Astrocyte of the cerebellum (primary cell): ENCODE measurements at places on chromosomes 4 and X.

- no peak for DNase-seq
These were observed 152.1 kb downstream of the ADGRA3 start for GRCh38 chr4:22363787-22364186.

GRCh38 chrX:39716802-39717540, 380.8 kb downstream of the BCOR start:
- DNase-seq, result no peak

GRCh38 chr4:47784222-47784621, 53.6 kb downstream of the CORIN start:
- no peak for DNase-seq

DNA sequence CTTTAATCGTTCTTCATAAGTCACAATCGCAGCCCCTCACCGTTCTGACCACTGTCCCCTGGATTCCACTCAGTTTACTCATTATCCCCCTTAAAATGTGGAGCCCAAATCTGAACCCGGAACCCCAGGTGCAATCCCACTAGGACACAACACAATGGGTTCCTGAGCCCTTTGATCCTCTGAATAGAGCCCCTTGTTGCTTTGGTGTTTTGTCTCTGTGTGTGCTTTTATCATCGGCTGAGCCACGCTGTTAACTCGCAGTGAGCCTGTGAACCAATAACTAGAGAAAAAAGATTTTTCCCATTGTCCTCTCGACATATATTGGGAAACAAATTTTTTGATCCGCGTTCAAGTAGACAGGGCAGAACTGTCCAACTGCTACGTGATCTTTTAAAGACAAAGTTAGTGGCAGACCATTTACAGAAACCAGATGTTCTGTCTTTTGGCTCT, 617 bp upstream of the PDHA1 start:
- DNase-seq, result no peak

- no peak for DNase-seq
These were observed 192.6 kb downstream of the AFAP1 start for GRCh38 chr4:7747062-7747385.

- DNase-seq, result peak; percentile 15
These were observed 376.8 kb upstream of the ZFP42 start for GRCh38 chr4:187618701-187619281.

DNA sequence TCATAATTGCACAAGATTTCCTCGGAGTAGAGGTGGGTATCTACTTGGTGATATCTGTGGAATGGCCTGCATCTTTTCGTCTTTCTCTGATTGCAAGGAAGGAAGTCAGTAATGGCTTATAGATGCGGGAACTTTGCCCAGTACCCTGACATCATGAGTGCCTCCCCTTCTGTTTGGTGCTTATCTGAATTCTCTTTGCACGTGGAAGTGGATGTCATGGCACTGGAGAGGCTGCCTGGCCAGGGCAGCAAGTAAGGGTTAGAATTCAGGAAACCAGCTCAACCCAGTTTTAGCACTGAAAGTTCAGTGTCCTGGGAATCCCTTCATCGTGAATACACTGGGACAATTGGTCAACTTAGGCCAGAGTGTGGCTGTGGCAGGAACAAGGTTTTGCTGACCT, 83.5 kb upstream of the RAPGEF2 start:
- DNase-seq, result no peak

GRCh38 chrX:67207912-67208311, 335.9 kb upstream of the AR start:
- no peak for DNase-seq

GRCh38 chr4:30601070-30601865, 118.9 kb upstream of the PCDH7 start:
- DNase-seq, result no peak

DNA sequence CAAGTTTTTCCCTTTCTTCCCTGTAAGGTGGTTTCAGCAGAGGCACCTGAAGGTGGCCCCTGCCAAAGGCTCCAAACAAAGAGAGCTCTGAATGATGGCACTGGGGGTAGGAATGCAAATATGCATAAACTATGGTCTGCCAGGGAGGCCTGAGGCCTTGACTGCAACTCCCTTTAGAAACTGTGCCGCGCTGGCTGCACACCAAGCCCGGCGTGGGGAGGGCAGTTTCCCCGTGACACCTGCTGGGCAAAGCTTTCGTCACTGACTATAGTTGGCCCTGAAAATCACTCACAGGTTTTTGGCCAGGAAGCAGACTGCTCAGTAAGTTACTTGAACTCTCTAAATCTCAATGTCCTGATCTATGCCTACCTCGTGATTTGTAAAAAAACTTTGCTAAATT, 97.8 kb upstream of the ATOH1 start:
- no peak for DNase-seq

GRCh38 chr4:80454040-80454439, 118.5 kb downstream of the CFAP299 start:
- DNase-seq, result no peak

DNA sequence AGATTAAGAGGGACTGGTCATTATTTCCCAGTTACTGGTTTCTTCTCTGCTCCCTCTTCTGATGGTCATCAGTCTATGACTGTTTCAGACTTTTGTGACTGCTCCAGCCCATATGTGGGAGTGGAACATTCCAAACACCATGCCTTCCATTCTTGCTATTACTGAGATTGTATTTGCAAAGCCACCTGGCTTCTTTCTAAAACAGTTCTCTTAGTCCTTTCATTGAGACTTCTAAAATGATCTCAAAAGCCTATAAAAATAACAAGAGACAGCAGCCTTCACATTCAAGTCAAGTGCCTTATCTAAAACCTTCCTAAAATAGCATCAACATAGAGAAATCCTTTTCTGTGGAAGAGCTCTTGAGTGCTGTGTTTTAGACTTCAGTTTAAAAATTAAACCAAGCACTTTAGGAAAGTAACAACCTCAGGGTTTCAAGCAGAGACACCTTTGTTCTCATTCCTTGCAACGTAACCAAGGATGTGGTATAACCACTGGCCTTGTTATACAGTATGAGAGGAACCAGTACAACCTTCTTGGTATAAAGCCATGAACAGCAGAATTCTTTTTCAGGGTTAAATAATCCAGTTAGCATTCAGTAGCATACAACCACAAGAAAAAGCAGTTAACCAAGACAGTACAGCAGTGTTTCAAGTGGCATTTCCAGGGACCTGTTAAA, 97.1 kb downstream of the NFKB1 start:
- DNase-seq, result no peak

DNA sequence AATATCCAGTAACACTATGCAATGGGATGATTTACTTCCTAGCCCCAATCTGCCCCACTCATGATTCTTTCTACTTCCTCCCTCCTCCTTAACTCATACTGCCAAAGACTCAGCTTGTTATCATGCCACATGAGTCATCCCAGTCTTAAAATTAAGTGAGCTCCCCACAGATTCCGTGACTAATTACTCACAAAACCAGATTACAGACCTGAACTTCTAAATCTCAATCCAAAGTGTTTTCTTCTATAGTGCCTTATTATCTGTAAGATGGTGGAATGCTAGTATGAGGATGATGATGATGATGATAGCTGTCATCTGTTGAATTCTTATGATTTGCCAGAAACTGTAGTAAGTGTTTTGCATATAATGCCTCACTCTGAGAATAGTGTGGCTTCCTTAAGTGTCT, 27.7 kb upstream of the GPC3 start:
- DNase-seq, result no peak

- DNase-seq, result no peak
These were observed 31.3 kb upstream of the SORCS2 start for GRCh38 chr4:7160951-7161440.

DNA sequence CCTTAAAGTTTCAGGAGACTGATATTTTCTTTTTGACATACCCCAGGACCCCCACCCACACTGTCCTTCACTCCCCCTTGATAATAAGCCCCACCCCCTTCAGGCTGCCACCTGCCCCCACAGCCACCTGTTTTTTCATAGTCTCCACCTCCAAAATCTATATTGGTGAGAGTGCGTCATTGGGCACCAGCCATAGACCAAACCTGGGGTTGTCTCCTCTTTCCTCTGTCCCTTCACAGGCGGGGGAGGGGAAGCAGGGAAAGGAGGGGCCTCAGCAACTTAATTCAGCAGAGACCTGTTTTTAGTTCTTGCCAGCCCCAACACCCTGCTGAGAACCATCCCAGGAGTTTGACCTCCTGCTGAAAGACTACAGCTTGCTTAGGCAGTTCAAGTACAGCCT, 1.1 kb downstream of the ARHGAP36 start:
- no peak for DNase-seq

GRCh38 chr4:53902786-53903185, 161.6 kb downstream of the CHIC2 start:
- DNase-seq, result no peak

GRCh38 chr4:14848229-14848628, 154.1 kb upstream of the CPEB2 start:
- no peak for DNase-seq

DNA sequence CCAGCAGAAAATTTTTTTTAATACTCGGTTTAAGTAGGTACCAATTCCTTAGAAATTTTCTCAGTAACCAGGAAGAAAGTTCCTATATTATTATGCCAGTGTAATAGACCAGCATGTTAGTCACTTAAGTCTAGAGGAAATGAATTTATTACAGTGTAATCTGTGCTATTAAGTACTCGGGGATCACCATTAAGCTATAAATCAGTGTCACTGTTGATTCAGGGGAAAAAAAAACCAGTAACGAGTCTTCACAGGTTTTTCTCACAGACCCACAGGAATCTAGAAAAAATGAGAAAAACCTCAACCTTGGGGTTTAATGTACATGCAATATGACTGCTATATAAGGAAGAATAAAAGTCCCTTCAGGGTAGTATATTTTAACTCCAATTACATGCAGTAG, 138.3 kb upstream of the IL1RAPL2 start:
- DNase-seq, result no peak

GRCh38 chr4:147388018-147388417, 92.9 kb upstream of the EDNRA start:
- no peak for DNase-seq

GRCh38 chr4:48937033-48937432, 30.5 kb upstream of the OCIAD2 start:
- no peak for DNase-seq

DNA sequence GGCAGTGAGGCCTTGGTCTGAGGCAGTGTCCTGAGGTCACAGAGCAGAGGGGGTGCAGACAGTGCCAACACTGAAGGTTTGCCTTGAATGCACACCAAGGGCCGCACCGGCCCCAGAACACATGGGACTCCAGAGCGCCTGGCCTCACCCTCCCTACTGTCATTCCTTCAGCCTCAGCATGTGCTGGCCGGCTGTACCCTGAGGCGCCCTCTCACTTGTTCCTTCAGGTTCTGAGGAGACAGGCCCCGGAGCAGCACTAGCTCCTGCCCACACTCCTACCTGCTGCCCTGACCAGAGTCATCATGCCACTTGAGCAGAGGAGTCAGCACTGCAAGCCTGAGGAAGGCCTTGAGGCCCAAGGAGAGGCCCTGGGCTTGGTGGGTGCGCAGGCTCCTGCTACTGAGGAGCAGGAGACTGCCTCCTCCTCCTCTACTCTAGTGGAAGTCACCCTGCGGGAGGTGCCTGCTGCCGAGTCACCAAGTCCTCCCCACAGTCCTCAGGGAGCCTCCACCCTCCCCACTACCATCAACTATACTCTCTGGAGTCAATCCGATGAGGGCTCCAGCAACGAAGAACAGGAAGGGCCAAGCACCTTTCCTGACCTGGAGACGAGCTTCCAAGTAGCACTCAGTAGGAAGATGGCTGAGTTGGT, 2.4 kb downstream of the MAGEA12 start:
- DNase-seq, result no peak

DNA sequence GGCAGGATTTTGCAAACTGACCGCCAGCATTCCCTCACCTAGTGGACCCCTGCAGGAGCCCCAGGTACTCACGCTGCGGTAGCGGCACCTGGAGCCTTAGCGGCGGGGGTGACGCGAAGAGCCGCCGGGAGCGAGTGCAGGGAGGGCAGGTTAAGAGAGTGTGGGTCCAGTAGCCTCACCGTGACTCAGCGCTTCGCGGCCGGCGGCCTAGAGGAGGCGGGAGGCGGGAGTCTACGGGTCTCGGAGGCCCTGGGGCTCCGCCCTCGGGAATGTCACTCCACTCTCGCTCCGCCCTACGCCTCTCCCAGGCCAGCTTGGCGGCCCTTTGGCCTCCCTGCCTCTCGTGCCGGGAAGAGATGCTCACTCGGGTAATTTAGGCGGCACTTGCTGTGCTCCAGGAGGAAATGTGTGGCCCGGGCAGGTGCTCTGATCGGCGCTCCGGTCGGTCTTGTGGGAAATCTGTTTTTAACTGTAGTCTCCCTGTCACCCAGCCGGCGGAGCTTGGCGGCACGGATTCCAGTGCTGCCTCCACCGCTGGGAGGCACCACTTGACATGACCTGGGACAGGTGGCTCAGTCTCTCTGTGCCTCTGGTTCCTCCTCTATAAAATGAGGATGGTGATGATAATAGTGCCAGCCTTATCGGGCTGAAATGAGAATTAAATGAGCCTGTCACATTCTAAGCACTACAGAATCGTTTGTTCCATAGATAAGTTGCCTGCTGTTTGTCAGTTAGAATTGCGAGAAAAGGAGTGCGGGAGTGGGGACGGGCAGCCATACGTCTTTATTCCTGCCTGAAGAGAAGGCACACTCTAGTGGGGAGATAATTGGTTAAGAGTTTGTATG, at the start of gene PIR:
Gene PIR, minus strand, starts transcription at position 216 of the 845 bp plus-strand sequence. CDS start 2,076 bp downstream, outside the sequence.
- peak; percentile 29 for DNase-seq

GRCh38 chr4:145769450-145770037, 89.6 kb downstream of the C4orf51 start:
- DNase-seq, result no peak

DNA sequence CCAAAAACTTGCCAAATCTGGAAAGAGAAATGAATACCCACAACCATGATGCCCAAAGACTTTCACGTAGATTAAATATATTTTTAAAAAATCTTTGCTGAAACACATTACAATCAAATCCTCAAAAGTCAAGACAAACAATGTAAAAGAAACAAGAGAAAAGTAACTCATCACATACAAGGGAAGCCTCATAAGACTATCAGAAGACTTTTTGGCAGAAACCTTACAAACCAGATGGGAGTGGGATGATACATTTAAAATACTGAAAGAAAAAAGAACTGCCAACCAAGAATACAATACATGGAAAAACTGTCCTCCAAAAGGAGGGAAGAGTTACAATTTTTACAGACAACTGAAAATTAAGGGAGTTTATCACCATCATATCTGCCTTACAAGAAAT, 319.0 kb upstream of the INTU start:
- DNase-seq, result no peak

DNA sequence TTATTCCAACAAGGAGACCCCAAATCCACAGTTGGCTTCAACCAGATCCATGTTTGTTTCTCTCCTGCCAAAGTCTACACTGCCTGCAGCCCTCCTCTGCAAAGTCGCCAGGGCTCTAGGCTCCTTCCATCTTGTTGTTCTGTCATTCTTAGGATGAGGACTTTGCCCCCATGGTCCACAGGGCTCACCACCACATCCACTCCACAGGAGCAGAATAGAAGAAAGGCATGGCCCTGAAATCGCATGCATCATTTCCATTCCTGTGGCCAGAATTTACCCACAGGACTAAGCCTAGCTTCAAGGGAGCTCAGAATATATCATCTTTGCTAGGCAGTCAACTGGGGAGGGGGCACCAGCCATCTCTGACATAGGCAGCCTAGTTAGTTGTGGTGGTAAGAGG, 254.7 kb downstream of the FBXW7 start:
- DNase-seq, result no peak
